Activated CD8-positive, alpha-beta memory T cell treated with anti-CD3 and anti-CD28 coated beads for 24 hours (primary cell): ENCODE measurements at places on chromosomes 7 and 10.

DNA sequence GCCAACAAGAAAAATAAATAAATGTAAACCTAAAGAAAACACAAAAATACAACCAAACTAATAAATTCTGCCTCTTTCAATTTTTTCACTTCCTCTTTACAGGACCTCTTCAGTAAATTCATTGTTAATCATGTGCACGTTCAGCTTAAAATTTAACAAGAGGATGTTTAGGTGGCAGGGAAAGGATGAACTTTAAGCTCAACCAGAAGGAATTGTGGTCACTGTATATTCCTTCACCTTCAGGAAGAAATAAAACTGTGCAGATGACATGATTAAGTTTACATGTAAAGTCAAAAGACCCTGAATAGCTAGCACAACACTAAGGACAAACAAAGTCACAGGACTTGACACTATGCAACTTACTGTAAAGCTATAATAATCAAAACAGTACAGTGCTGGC is 33.0 kb downstream of the KIF5B start:
- DNase-seq: no peak

GRCh38 chr7:149811221-149811620 is 27.0 kb upstream of the ZNF862 start:
- no peak for DNase-seq

DNA sequence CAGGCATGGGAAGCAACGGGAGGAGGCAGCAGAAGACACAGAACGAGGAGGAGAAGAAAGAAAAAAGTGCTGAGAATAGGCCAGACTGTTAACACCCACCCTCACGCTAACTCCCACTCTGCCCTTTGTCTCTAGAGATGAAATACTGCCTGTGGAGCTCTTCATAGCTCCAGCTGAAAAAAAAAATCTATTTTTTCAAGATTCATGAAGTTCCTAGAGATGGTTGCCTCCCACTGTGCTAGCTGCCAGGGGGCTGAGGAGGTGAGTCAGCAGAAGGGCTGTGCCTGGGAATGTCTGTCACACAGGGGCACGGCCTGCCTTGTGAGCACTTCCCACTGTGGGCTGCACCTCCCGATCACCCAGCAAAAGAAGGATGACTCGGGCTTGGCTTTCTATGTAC is 144.5 kb downstream of the RNF216 start:
- no peak for DNase-seq

- DNase-seq: no peak
These were observed 398.9 kb downstream of the PHTF2 start for GRCh38 chr7:78197447-78197846.

DNA sequence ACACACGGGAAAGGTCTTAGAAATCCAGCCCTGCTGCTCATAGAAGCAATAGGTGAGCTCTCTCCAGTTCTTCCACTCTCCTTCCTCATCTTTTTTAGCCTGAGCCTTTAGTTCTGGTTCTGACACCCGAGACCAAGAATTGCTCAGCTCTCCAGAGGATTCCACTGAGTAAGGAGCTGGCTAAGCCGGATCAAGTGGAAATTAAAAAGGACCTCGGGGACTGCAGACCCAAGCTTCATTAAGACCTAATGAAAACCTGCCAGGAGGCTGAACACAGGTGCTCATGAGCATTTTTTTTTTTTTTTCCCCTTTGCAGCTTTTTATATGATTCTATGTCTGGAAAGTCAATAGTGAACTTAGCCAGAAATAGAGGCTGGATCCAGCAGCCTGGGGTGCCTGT is 1176.0 kb upstream of the AUTS2 start:
- DNase-seq: no peak

GRCh38 chr7:39952374-39952773 is 2.3 kb downstream of the CDK13 start:
- DNase-seq: no peak

- no peak for DNase-seq
These were observed 545.1 kb downstream of the SH2D4B start for GRCh38 chr10:81082621-81083376.

- DNase-seq: no peak
These were observed 465.9 kb upstream of the CELF2 start for GRCh38 chr10:10551596-10552301.

DNA sequence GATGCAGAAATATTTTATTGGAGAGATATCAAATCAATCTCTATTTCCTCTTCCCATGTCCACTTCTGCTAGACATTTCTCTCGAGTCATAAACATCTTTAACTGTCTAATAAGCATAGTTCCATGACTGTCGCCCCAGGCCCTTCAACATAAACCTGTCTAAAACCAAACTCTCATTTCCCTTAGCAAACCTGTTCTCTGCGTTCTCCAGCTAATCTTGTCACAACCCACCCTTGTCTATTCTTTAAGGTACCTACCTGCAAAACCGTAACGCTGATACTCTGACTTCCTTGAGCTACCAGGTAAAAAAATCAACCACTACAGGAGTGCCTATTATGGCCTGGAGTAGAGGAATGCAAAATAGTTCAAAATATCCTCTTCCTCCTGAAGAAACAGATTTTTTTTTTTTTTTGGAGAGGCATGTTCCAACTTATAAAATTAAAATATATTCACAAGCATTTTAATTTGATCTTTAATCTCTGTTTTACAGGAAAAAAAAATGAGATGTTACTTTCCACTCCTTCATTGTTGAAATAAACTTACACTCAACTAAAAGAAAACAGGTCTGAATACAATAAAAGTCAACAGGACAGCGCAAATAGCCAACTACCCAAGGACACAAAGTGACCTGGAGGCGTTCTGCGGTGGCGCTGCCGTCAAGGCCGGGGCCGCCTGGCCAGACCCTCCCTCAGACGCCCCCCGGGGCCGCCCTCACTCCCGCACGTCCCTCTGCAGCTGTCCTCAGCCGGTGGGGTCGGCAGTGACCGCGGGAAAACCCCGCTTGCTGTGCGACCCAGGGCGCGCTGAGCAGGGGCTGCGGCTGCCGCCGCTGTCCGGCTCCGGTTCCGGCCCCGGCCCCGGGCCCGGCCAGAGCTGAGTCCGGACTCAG is 765 bp downstream of the SLC25A40 start:
- DNase-seq: no peak

DNA sequence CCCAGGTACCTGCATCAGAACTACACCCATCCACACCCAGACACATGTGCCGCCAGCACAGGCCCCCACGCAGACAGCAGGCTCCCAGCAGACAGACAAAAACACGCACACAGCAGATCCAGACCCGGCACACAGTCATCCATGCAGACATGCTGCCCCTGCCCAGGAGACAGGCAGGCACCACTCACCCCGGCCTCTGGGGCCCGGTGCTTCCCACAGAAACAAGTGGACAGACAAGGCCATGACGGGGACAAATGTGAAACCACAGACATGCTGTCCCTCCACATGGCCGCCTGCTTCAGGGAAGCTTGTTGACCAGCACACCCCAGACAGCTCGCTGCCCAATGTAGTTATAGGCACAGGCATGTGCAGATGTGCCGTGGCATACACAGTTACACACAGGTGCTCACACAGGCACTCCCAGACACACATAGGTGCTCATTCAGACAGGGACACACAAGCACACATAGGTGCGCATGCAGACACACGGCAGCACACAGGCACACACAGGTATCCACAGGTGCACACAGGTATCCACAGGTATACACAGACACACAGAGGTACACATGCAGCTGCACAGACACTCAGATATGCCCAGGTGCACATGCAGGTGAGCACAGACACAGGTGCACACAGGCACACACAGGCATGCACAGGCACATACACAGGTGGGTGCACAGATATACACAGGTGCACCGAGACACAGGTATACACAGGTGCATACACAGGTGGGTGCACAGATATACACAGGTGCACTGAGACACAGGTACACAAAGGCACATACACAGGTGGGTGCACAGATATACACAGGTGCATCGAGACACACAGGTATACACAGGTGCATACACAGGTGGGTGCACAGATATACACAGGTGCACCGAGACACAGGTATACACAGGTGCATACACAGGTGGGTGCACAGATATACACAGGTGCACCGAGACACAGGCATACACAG is 10.5 kb upstream of the SCART1 start:
- no peak for DNase-seq

DNA sequence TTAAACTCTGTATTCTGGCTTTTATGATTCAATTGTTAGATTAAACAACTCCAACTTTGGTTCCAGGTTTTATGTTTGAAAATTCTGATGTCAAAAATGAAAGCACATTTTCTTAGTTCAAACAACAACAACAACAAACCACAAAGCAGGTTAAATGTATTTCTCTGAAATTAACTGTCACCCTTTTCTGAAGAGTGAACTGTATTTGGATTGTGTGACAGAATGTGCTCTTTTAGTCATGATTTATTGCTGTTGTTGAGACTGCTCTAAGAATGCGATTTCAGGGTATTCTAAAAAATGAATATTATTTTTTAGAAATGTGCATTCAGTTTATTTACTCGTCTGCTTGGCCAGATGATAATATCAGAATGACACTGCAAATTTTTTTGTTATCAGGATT is 144.1 kb downstream of the GNAI1 start:
- DNase-seq: no peak

DNA sequence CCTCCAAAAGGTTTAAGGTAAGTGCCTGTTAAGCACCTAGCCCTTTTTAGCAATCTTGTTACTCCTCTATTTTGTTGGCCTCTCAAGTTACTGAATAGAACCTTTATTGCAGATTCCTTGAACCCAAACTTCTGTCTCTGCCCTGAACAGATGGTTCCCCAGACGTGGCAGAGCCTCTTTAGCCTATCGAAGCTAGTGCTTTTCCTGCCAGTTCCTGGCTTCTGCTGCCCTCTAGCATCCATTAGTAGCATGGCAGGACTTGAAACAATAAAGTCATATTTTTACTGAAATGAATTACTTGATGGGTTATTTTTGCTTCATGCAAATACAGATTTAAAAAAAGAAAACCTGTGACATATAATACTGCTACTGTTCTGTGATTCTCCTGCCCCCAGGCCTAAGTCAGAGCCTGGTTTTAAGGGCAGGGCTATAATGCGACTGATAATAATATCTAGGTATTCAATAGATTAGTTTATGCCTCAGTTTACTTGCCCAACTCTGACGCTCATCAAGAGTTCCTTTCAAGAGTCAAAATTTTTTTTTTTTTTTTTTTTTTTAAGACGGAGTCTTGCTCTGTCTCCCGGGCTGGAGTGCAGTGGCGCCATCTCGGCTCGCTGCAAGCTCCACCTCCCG is 84.3 kb upstream of the PHF14 start:
- peak; percentile 63 for DNase-seq

GRCh38 chr7:151175793-151176311 is 8.4 kb upstream of the GBX1 start:
- DNase-seq: no peak

GRCh38 chr7:47651355-47652317 is 69.7 kb upstream of the TNS3 start:
- no peak for DNase-seq

GRCh38 chr7:50688226-50688590 is 94.5 kb downstream of the GRB10 start:
- DNase-seq: no peak
